ENCODE measurements at places on chromosomes 13 and 19.

DNA sequence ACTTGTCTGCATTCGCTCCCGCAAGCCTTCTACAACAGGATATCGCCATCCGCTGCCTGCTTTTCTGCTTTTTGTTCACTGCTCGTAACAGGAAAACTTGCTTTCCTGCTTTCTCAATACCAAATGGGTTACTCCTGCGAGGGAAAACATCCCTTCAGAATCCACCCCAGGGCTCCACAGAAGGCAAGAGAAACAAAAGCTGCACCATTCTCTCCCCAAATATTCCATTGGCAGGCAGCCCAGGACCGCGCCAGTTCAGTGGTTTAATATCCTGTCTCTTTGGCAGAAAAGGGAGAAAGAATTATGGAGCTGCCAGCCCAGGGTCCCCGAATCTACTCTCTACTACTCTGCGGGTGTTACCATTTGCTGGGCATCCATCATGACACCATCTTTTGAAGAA lies 84.7 kb upstream of the DOCK9 start:
- no peaks in the 10 kb centered on the region for H3K27me3 ChIP-seq
- no peak overlapping the region for H3K4me3 ChIP-seq
- H3K36me3 ChIP-seq = no peaks in the 10 kb centered on the region
- no peak overlapping the region for H3K27ac ChIP-seq
- DNase-seq = no peak

DNA sequence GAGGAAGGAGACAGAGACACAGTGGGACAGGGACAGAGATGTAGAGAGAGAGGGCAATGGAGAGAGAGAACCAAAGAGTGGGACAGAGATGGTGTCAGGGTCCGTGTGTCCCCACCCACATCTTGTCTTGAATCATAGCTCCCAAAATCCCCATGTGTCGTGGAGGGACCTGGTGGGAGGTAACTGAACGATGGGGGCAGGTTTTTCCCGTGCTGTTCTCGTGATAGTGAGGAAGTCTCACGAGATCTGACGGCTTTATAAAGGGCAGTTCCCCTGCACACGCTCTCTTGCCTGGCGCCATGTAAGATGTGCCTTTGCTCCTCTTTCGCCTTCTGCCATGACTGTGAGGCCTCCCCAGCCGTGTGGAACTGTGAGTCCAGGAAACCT lies 7.5 kb upstream of the PLA2G4C start:
- no peaks in the 10 kb centered on the region for H3K4me1 ChIP-seq
- no peaks in the 10 kb centered on the region for H3K27me3 ChIP-seq
- H3K4me3 ChIP-seq = no peak overlapping the region
- peaks cover 5% of the 10 kb centered on the region for H3K36me3 ChIP-seq
- no peak for DNase-seq
- no peak overlapping the region for H3K27ac ChIP-seq

DNA sequence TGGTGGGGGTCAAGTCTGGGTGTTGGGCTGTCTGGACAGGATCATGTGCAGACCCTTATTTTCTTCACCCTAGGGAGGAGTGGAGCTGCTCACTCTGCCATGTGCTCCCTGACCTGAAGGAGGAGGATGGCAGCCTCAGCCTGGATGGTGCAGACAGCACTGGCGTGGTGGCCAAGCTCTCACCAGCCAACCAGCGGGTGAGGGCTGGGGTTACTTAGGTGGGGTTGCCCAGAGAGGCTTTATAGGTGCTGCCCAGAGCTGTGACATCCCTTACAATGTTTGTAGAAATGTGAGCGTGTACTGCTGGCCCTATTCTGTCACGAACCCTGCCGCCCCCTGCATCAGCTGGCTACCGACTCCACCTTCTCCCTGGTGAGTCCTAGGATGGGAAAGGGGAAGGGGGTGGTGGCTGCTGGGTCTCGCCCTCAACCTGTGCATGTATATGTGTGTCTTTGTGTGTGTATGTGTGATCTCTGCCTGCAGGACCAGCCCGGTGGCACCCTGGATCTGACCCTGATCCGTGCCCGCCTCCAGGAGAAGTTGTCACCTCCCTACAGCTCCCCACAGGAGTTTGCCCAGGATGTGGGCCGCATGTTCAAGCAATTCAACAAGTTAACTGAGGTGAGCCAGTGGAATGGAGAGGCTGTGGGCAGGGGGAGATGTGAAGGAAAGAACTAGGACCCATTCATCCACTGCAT lies 5.1 kb downstream of the CHMP2A start:
- H3K4me1 ChIP-seq = peaks cover 19% of the 10 kb centered on the region
- no peaks in the 10 kb centered on the region for H3K27me3 ChIP-seq
- H3K4me3 ChIP-seq = no peak overlapping the region
- peak overlapping the region; percentile 10 for H3K27ac ChIP-seq
- DNase-seq = no peak

GRCh38 chr13:94673851-94674250 lies 38.5 kb downstream of the SOX21 start:
- H3K27me3 ChIP-seq = 0 out of 2 replicates have a peak, but pooled peaks cover 12% of the 10 kb centered on the region
- H3K4me1 ChIP-seq = no peaks in the 10 kb centered on the region
- H3K4me3 ChIP-seq = no peak overlapping the region
- DNase-seq = no peak

DNA sequence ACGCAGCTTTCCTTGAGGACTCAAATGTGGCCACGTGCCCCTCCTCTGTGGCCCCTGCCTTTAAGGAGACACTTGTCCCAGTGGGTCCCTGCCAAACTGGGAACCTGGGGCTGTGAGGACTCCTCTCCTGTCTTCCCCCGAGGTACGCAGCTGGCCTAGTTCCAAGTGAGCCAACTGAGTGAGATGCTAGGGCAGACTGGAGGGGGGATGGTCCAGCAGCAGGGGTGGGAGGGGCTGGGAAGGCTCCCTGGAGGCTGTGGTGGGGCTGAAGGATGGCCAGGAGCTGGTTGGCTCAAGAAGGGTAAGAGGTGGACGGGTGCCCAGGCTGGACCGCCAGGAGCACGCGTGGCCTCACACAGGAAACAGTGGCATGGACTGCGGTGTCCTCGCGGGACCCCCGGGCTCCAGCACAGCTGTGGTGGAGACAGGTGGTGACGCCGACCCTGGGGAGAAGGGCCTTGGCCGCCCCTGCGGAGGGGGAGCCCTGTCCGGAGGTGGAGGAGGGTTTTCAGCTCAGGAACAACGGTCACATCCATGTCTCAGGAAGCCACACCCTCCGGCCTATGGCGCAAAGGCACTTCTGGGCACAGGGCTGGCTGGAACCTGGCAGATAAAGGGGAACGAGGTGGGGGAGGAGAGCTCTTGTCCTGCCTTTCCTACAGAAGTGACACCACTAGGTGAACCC lies 45.8 kb downstream of the MLLT1 start:
- peaks cover 13% of the 10 kb centered on the region for H3K4me1 ChIP-seq
- no peaks in the 10 kb centered on the region for H3K27me3 ChIP-seq
- H3K4me3 ChIP-seq = no peak overlapping the region
- H3K36me3 ChIP-seq = no peaks in the 10 kb centered on the region
- H3K27ac ChIP-seq = no peak overlapping the region

- DNase-seq = no peak
- no peak overlapping the region for H3K4me3 ChIP-seq
- no peak overlapping the region for H3K27ac ChIP-seq
- no peaks in the 10 kb centered on the region for H3K27me3 ChIP-seq
Measured at GRCh38 chr13:102682211-102682610, 12.6 kb downstream of the METTL21C start.

All from HCT116 (cell line).